ENCODE measurements at places on chromosomes 1 and 21.

- DNase-seq = no peak
These were observed 296.4 kb downstream of the PTPRU start for GRCh38 chr1:29532751-29533150.

DNA sequence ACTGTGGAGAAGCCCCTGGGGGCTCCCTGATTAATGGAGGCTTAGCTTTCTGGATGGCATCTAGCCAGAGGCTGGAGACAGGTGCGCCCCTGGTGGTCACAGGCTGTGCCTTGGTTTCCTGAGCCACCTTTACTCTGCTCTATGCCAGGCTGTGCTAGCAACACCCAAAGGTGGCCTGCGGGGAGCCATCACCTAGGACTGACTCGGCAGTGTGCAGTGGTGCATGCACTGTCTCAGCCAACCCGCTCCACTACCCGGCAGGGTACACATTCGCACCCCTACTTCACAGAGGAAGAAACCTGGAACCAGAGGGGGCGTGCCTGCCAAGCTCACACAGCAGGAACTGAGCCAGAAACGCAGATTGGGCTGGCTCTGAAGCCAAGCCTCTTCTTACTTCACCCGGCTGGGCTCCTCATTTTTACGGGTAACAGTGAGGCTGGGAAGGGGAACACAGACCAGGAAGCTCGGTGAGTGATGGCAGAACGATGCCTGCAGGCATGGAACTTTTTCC is 24.8 kb downstream of the PCSK9 start:
- DNase-seq = no peak

GRCh38 chr1:218886101-218886871 is 287.4 kb upstream of the LYPLAL1 start:
- DNase-seq = no peak

- DNase-seq = no peak
These were observed 88.6 kb upstream of the PLXNA2 start for GRCh38 chr1:208332774-208333126.

DNA sequence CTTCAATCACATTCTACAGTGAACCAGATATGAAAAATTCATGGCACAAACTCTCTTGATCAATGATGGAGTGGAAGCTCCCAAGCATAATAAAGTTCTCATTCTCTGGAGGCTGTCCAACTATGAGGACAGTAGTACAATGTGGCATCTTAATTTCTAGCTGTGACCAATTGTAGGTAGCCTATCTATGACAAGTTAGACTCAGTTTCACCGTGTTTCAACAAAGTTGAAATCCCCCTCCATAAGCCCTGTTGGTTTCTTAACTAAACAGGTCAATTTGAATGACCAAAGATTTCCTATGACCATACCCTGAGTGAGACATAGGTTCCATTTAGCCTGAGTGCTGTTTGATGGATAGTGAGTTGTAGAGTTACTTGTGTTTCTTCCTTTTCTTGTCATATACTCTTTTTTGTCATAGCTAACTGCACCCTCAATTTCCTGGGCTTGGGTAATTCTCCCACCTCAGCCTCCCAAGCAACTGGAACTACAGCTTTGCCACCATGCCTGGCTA is 11.8 kb downstream of the PATJ start:
- no peak for DNase-seq

DNA sequence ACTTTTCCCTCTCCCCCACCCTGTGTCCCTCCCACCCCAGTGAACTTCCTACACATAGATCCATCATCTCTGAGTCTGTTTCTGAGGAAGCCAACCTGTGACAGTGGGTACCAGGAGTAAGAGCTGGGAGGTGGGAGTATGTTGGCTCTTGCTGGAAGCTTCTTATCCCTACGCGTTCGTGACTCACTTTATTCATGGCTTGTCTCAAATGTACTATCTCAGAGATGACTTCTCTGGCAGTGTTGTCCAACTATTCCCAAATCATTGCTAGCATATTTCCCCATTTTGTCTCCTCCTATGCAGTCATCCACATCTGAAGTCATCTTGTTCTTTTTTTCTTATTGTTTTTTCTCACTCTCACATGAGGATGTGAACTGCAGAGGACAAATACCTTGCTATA is 88.0 kb downstream of the HIVEP3 start:
- no peak for DNase-seq

GRCh38 chr1:92916899-92917298 is 44.4 kb downstream of the DIPK1A start:
- no peak for DNase-seq

DNA sequence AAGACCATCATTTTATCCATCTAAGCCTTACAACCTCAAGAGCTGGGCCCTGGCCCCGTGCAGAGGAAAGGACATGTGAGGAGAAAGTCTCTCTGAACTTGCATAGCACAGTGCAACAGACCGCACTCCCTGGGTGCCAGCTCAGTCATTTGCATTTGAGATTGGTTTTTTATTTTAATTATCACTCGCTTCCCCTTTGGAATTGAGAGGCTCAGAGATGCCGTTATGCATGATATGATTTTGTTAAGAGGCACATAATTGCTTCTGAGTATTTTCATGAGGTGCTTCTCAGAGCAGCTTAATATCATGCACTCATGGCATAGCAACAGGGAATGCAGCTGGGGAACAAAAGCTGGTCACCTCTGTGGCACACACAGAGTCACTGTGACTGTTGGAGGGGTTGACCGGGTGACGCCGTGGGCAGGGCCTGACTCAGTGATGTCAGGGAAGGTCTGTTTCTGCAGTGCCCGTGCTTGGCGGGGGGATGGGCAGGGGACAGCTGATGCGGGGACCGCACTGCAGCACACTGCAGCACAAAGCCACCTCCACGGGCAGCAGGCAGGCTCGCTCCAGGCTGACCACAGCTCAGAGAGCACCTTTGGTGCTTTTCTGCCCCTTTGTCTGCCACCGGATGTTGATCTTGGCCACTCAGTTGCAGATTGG is 43.2 kb upstream of the VAMP3 start:
- DNase-seq = no peak

GRCh38 chr1:24558902-24559791 is 3.3 kb downstream of the NCMAP start:
- DNase-seq = no peak

DNA sequence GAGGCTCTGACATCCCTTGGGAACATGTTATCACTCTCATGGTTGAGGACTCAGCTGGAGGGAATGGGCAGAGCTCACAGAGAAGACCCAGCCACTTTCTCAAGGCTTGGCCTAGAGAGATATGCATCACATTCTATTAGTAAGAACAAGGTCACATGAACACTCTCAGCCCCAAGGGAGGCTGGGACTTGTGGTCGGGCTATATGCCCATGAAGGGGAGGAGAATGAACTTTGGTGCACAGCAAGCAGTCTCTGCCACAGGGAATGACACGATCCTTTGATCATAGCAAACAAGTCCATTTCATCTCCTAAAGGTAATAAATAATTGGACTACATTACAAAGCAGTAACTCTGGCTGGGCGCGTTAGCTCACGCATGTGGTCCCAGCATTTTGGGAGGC is 105.7 kb downstream of the SYF2 start:
- DNase-seq = no peak

Data from stimulated activated CD4-positive, alpha-beta T cell treated with anti-CD3 and anti-CD28 coated beads, Interleukin-1b, Interleukin-23, amount 100 ng/mL, for 48 hours (primary cell).